ENCODE measurements at places on chromosomes 4 and X.

DNA sequence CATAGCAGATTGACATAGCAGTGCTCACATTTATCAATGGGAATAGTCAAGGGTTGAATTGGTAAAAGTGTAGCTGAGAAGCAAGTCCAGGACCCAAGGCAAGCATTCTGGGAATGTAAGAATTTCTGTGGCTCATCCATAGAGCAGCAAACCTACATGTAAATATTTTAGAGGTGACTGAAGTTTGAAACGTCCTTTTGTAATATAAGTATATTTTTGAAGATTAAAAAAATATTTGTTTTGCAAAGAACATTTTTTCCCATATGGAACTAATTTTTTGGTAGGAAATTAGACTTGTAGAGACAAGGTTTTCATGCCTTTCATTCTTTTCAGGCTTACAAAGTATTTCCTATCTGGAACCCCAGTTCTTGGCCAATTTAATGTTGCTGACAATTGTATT lies 104.0 kb downstream of the TEX13A start:
- no peak overlapping the region for H3K27ac ChIP-seq
- H3K36me3 ChIP-seq, result no peaks in the 10 kb centered on the region
- no peak overlapping the region for H3K4me3 ChIP-seq

DNA sequence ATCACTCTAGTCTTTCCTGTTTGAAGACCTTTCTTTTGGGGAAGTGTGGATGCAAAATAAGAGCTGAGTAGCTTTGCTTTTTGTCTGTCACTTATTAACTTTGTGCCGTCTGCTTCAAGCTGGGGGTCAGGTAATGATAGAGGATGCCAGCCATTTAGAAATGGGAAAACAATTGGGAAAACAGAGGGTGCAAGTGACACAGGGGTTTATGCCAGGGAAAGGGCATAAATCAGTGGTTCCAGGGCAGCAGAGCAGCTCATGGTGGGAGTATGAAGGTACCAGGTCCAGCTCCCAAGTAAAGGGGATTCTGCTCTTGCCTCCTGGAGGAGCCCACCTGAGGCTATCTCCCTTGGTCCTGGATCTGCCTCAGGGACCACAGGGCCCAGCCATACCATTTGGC lies 91.9 kb upstream of the GPR50 start:
- H3K27me3 ChIP-seq, result peaks cover 13% of the 10 kb centered on the region
- no peak for DNase-seq
- no peak overlapping the region for H3K27ac ChIP-seq
- H3K4me1 ChIP-seq, result peaks cover 8% of the 10 kb centered on the region
- no peak overlapping the region for H3K4me3 ChIP-seq

- H3K4me1 ChIP-seq, result no peaks in the 10 kb centered on the region
- no peak overlapping the region for H3K4me3 ChIP-seq
- no peaks in the 10 kb centered on the region for H3K36me3 ChIP-seq
Observed at GRCh38 chr4:176453079-176453478, 133.3 kb downstream of the SPCS3 start.

DNA sequence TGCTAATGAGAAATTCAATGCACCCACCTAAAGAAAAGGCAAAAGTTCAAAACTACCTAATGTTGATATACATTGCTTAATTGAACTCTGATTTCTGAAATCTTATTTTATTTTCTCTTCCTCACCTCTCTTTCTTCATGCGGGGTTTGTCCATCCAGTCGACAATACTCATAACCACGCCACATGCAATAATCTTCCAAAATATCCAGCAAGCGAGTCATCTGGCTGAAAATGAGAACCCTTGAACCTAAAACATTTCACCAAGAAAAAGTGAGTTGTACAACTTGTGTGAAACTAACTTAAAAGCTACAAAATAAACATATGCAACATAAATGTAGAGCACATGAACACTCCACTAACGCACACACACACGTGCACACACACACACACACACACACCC lies 26.7 kb downstream of the SMARCA1 start:
- H3K27ac ChIP-seq, result no peak overlapping the region
- no peaks in the 10 kb centered on the region for H3K36me3 ChIP-seq
- H3K27me3 ChIP-seq, result no peaks in the 10 kb centered on the region
- H3K4me3 ChIP-seq, result no peak overlapping the region
- DNase-seq, result no peak
- no peaks in the 10 kb centered on the region for H3K4me1 ChIP-seq

GRCh38 chr4:45453258-45453853 lies 670.5 kb downstream of the GABRG1 start:
- H3K4me1 ChIP-seq, result no peaks in the 10 kb centered on the region
- H3K27ac ChIP-seq, result no peak overlapping the region
- no peak overlapping the region for H3K4me3 ChIP-seq
- H3K36me3 ChIP-seq, result no peaks in the 10 kb centered on the region
- no peaks in the 10 kb centered on the region for H3K27me3 ChIP-seq

DNA sequence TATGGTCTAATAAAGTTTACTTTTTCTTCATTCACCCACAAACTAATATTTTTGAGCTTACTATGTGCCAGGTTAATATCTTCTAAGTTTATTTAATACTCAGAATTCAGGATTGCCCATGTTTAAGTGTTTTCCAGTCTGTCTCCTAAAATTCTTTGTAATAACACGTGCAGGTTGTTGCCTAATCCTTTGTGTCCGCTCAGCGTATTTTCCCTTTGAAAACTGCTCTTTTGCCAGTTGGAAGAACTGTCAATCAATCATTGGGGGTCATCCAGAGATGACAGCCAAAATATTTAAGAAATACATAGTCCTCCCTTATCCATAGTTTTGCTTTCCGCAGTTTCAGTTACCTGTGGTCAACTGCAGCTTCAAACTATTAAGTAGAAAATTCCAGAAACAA lies 63.4 kb downstream of the LNX1 start:
- DNase-seq, result no peak
- no peaks in the 10 kb centered on the region for H3K4me1 ChIP-seq
- no peak overlapping the region for H3K27ac ChIP-seq
- H3K27me3 ChIP-seq, result no peaks in the 10 kb centered on the region
- no peak overlapping the region for H3K4me3 ChIP-seq

GRCh38 chr4:184281231-184282139 lies 63.8 kb upstream of the ENPP6 start:
- H3K27ac ChIP-seq, result peak overlapping the region; percentile 73
- DNase-seq, result peak; percentile 41
- no peaks in the 10 kb centered on the region for H3K27me3 ChIP-seq
- no peak overlapping the region for H3K4me3 ChIP-seq
- H3K36me3 ChIP-seq, result no peaks in the 10 kb centered on the region

DNA sequence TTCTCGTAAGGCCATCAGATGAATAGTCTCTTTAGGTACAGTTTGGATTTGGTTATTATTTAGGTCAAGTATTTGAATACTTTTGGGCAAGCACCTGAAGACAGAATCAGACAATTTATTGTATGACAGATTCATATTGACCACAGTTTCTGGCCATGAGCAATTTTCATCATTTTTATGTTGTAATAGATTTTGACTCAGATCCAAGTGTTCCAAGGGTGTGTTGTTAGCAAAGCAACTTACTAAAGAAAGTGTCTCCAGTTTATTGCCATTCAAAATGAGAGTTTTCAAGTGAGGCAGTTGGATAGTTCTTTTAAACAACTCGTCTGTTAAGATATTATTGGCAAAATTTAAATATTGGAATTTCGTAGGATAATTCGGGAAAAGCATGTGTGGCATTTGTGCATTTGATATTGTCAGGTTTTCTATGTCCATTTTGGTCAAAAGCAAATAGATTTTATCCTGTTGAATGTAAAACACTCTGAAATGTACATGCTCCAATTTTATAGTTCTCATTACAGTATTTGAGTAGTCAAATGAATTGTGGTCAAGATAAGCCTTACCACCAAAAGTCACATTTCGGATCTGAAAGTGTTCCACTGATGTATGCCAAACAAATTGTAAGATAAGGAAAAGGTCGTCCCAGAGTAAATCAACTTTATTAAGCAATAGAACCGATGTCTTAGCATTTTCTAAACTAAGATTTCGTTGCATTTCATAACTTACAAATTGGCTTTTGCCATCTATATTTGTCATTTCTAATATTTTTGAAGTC lies 8.4 kb downstream of the TLR10 start:
- H3K27ac ChIP-seq, result no peak overlapping the region
- H3K4me3 ChIP-seq, result no peak overlapping the region
- no peaks in the 10 kb centered on the region for H3K27me3 ChIP-seq
- DNase-seq, result no peak

GRCh38 chrX:54530357-54530900 lies 410 bp downstream of the GNL3L start:
- DNase-seq, result no peak
- H3K27ac ChIP-seq, result peak overlapping the region; percentile 57
- no peaks in the 10 kb centered on the region for H3K27me3 ChIP-seq
- peak overlapping the region; percentile 79 for H3K4me3 ChIP-seq
- H3K36me3 ChIP-seq, result peaks cover 5% of the 10 kb centered on the region

GRCh38 chr4:94410678-94411206 lies 41.0 kb upstream of the PDLIM5 start:
- H3K36me3 ChIP-seq, result no peaks in the 10 kb centered on the region
- no peak overlapping the region for H3K4me3 ChIP-seq
- DNase-seq, result no peak

DNA sequence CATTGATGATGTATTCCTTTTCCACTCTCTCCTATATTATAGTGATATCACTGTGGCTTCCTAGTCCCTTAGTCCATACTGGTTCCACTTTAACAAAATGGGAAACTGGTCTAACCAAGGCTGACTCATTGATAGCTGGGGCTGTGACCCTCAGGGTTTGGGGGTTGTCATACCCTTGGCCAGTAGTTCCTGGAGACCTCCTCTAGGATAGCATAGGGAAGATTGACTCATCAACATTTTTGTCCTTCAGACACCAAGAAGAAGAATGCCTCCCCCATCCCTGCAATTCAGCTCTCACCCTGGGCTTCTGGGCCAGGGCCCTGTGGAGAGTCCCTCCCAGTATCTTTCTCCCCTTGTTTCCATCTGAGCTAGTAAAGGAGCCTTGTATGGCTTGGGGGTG lies 68.8 kb upstream of the PRPS1 start:
- H3K4me3 ChIP-seq, result no peak overlapping the region
- H3K27me3 ChIP-seq, result no peaks in the 10 kb centered on the region
- H3K4me1 ChIP-seq, result no peaks in the 10 kb centered on the region
- H3K36me3 ChIP-seq, result no peaks in the 10 kb centered on the region

- no peak overlapping the region for H3K4me3 ChIP-seq
- H3K27ac ChIP-seq, result no peak overlapping the region
- H3K36me3 ChIP-seq, result no peaks in the 10 kb centered on the region
Observed at GRCh38 chrX:21741364-21741763, 16.6 kb downstream of the SMPX start.

DNA sequence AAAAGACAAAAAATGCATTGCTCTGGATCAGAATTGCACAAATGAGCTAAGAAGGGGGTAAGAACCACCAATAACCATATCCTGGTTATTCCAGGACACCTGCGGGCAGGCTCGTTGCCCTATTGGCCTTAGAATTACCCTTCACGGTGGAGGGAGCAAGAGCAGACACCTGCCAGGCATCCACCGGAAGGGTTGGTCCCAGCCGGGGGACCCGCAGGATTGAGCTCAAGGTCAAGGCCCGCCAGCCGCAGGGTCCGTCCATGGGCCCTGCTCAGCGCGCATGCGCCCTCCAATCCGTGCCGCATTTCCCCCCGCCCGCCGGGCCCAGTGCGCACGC lies 575 bp downstream of the SLC25A6 start:
- H3K4me1 ChIP-seq, result peaks cover 17% of the 10 kb centered on the region
- no peaks in the 10 kb centered on the region for H3K27me3 ChIP-seq
- peak overlapping the region; percentile 100 for H3K4me3 ChIP-seq
- DNase-seq, result no peak

- H3K27me3 ChIP-seq, result no peaks in the 10 kb centered on the region
- no peaks in the 10 kb centered on the region for H3K36me3 ChIP-seq
- no peak overlapping the region for H3K27ac ChIP-seq
- H3K4me3 ChIP-seq, result no peak overlapping the region
- no peak for DNase-seq
Observed at GRCh38 chr4:123986268-123986798, 589.7 kb downstream of the SPRY1 start.

- no peaks in the 10 kb centered on the region for H3K4me1 ChIP-seq
- no peak overlapping the region for H3K27ac ChIP-seq
- H3K4me3 ChIP-seq, result no peak overlapping the region
- DNase-seq, result no peak
- H3K27me3 ChIP-seq, result no peaks in the 10 kb centered on the region
Observed at GRCh38 chr4:95044324-95044837, 286.6 kb downstream of the BMPR1B start.

DNA sequence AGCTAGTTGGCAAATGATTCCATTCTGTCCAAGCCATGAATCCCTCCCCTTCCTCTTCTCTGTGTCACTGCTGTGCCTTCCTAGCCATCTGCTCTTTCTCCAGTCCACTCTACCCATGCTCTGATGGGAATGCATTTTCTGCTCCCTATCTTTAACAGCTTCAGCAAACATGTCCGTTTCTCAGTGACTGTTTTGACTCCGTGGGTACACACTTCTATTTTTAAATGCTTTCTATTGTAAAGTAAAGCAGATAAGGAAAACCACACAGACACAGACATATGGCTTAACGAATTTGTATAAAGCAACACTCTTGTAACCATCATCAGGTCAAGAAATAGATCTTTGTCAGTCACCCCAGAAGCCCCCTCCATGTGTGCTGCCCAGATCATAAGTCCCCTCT lies 72.4 kb upstream of the KLHL13 start:
- no peak overlapping the region for H3K4me3 ChIP-seq
- H3K27me3 ChIP-seq, result no peaks in the 10 kb centered on the region
- H3K4me1 ChIP-seq, result no peaks in the 10 kb centered on the region
- H3K27ac ChIP-seq, result no peak overlapping the region
- H3K36me3 ChIP-seq, result no peaks in the 10 kb centered on the region

DNA sequence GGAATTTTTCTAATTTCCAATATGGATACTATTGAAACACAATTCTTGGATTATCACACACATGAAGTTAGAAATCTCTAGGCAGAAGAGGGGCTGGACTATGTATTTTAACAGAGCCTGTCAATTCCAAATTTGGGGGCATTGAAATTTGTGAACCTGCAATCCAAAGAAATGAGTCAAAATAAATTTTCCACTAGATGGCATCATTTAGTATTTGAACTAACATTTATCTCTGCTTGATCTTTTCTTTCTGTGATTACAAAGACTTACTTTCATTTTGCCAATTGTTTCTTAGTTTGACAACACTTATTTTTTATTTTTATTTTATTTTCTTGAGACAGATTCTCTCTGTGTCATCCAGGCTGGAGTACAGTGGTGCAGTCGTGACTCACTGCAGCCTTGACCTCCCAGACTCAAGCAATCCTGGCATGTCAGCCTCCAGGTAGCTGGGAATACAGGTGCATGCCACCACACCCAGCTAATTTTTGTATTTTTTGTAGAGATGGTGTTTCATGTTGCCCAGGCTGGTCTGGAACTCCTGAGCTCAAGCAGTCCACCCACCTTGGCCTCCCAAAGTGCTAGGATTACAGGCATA lies 2.7 kb upstream of the PYURF start:
- H3K27ac ChIP-seq, result no peak overlapping the region
- no peaks in the 10 kb centered on the region for H3K27me3 ChIP-seq
- no peak overlapping the region for H3K4me3 ChIP-seq
- H3K4me1 ChIP-seq, result peaks cover 12% of the 10 kb centered on the region
- H3K36me3 ChIP-seq, result no peaks in the 10 kb centered on the region

DNA sequence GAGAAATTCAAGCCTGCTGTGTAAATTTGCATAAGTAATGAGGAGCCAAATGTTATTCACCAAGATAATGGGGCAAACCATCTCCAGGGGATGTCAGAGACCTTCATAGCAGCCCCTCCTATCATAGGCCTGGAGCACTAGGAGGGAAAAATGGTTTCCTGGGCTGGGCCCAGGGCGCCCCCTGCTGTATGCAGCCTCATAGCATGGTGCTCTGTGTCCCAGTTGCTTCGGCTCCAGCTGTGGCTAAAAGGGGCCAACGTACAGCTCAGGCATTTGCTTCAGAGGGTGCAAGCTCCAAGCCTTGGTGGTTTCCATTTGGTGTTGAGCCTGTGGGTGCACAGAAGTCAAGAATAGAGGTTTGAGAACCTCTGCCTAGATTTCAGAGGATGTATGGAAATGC lies 859.3 kb downstream of the RPA4 start:
- no peaks in the 10 kb centered on the region for H3K36me3 ChIP-seq
- H3K27ac ChIP-seq, result no peak overlapping the region
- H3K4me1 ChIP-seq, result no peaks in the 10 kb centered on the region
- no peaks in the 10 kb centered on the region for H3K27me3 ChIP-seq
- DNase-seq, result peak; percentile 1
- no peak overlapping the region for H3K4me3 ChIP-seq

Data from B cell (primary cell).